ENCODE measurements at places on chromosomes 1 and 21.

DNA sequence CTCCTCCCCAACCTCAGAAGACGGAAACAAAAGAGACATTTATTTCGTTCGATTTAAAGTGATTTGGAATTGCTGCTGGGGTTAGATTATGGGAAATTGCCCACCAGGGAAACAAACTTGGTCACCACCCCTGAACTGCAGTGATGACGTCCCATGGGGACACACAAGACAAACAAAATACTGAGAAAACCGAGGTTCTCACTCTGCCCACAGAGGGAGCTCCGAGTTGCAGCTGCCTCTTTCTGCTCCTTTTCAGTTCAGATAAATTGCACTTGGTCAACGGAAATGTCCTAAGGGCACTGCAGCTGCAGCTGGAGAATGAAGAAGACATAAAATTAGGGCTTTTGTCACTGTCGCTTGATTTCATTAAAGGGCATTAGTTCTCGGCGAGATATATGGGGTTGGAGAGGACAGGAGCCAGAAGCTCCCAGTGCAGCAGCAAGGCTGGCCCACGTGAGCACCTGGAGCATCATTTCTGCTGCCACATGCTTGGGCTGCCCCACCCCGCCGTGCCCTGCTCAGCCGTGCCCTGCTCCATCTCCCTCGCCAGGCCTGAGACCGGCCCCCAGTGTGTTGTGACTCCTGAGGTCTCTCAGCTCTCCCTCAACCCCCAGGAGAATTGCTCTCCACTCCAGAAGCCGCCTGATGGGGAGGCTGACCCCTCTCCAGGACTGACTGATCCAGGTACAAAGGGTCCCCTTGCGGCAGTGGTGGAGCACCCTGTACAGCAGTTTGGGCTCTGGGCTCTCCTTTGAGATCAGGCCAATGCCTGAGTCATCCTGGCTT, 231.7 kb upstream of the AJAP1 start:
- DNase-seq, result no peak

GRCh38 chr21:41641821-41642701, 124.8 kb downstream of the RIPK4 start:
- no peak for DNase-seq

GRCh38 chr1:205480349-205480985, 24.0 kb upstream of the CDK18 start:
- no peak for DNase-seq

GRCh38 chr1:3821447-3821846, 25.1 kb upstream of the LRRC47 start:
- DNase-seq, result no peak

DNA sequence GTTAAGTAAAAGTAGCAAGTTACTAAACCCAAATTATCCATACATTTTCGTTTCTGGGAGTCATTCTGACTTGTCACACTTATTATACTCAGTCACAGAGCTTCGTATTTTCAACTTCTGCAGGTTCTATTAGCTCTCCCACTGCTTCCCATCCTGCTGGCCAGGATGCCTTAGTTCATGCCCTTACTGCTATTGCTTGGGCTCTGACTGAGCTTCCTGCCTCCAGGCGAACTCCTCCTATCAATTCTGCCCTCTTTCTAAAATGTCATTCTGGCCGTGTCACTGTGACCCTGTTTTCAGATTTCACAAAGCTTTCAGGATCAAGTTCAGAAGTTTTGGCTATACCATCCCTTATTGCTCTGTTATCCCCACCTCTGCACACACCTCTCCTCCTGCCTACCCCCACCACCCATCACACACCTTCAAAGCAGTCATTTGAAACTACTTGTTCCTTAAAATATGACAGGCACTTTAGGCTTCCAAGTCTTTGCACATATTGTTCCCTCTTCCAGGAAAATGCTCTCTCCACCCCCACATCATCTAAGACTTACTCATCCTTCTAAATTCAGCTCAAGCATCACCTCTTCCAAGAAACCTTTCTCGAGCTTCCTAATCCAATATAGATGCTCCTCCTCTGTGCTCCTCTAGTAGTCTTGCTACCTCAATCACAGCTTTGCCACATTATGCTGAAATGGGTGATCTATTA, 278.0 kb downstream of the BRINP2 start:
- DNase-seq, result no peak

GRCh38 chr1:25019337-25020172, 89.5 kb upstream of the RUNX3 start:
- DNase-seq, result no peak

DNA sequence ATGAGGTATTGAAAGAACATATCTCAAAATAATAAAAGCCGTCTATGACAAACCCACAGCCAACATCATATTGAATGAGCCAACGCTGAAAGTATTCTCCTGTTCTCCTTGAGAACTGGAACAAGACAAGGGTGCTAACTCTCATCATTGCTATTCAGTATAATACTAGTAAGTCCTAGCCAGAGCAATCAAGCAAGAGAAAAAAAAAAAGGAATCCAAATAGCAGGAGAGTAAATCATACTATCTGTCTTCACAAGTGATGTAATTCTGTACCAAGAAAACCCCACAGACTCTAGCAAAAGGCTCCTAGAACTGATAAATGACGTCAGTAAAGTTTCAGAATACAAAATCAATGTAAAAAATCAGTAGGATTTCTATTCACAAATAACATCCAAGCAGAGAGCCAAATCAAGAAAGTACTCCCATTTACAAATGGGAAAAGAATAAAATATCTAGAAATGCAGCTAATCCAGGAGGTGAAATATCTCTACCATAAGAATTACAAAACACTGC, 1632.8 kb downstream of the NCAM2 start:
- no peak for DNase-seq

- DNase-seq, result no peak
Observed at GRCh38 chr1:21077085-21077484, 99.6 kb downstream of the EIF4G3 start.

DNA sequence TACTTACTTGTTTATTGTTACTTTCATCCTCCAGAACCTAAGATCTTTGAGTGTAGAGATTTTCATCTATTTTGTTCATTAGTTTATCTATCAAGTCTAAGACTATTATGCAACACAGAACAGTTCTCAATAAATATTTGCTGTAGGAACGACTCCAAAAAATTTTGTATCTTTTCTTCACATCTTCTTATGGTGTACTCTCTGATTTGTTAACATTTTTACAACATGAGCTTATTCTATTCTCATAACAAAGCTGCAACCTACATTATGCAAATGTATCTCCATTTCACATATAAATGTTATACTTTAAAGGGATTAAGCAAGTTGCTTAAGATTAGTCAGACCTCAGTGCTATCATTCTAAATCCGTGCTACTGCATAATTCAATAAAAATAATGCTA, 514.2 kb upstream of the ZP4 start:
- no peak for DNase-seq

- DNase-seq, result no peak
Observed at GRCh38 chr1:190274721-190275120, 202.9 kb downstream of the BRINP3 start.

DNA sequence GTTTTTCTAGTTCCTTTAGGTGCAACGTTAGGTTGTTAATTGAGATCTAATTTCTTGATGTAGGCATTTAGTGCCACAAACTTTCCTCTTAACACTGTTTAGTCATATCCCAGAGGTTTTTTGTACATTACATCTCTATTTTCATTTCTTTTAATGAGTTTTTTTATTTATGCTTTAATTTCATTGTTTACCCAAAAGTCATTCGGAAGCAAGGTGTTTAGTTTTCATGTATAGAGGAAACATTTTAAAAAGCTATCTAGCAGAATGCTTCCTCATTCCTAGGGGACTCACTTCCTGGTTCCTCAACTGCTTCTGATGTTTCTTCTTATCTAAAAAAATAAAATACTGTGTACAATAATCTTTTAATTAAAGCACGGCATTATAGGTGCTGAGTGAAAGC, 307.2 kb upstream of the CAMK1G start:
- DNase-seq, result no peak

DNA sequence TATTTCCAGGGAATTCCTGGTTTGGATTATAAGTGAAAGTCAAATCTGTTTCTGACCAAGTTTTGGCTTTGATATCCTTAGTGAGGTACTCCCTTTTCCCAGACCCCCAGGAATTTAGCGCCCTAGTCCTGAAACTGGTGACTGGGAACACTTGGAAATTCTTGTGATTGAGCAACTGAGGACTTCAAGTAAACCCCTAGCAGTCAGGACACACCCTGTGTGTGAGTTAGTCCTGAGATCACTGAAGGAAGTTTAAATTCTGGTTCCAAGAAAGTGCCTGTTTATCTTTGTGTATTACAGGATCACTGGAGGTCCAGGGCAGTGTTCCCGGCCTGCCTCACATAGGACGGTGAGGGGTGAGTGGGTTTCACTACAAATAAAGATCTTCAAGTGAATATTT, 95.1 kb upstream of the F3 start:
- no peak for DNase-seq

DNA sequence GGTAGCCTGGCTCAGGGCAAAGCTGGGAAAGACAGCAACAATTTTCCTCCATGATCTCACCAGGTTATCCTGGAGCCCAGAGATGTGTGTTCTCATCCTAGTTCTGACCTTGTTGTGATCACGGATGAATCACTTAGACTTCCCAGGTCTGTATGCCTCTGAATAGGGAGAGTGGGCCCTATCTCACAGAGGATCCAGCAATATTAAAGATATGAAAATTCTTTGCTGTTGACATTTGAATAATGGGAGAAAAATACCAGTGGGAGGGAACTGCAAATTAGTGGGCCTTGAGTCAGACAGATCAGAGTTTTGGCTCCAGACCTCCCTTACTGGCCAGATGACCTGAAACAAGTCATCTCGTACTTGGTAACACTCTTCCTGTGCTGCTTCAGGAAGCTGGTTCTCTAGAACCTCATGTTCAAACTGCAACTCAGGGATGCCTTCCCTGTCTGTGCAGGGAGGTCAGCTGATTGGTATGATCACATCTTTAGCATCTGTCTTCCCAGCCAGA, 32.8 kb upstream of the RNF19B start:
- no peak for DNase-seq

DNA sequence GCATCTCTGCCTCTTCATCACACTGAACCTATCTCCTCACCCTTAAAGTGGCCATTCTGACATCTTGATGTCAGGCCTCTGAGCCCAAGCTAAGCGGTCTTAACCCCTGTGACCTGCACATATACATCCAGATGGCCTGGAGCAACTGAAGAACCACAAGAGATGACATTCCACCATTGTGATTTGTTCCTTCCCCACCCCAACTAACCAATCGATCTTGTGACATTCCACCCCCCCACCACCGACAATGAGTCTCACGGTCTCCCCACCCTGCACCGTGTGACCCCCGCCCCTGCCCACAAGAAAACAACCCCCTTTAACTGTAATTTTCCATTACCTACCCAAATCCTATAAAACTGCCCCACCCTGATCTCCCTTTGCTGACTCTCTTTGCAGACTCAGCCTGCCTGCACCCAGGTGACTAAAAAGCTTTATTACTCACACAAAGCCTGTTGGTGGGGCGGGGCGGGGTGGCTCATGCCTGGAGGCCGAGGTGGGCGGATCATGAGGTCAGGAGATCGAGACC, 21.0 kb upstream of the PINK1 start:
- DNase-seq, result no peak

DNA sequence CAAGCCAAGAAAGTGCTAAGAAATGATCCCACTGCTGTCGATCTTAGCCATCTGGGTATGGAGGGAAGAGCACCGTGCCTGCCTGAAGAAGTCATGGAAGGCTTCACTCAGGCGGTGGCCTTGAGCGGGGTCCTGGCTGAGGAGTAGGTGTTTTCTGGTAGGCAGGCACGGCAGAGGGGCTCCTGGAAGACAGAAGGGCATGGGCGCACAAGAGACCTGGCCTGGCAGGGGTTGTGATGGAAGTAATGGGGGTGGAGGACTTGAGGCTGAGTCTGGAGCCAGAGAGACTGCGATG, 185.1 kb downstream of the KAZN start:
- no peak for DNase-seq

DNA sequence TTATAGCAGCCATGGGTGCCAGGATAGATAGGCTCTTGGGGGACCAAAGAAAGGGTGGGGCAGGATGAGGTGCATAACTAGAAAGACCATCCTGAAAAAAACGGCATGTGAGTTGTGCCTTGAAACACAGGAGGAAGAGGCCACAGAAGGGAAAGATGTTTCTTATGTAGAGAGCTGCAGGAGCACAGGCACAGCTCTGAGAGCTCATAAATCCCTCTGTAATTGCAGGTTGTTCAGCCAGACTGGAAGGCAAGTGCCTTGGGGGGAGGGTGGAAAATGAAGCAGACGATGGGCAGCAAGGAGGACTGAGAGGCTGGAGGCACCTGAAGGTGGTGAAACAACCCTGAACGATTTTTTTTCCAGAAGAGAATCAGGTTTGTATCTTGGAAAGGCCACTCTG, 170.7 kb downstream of the NR5A2 start:
- DNase-seq, result no peak

DNA sequence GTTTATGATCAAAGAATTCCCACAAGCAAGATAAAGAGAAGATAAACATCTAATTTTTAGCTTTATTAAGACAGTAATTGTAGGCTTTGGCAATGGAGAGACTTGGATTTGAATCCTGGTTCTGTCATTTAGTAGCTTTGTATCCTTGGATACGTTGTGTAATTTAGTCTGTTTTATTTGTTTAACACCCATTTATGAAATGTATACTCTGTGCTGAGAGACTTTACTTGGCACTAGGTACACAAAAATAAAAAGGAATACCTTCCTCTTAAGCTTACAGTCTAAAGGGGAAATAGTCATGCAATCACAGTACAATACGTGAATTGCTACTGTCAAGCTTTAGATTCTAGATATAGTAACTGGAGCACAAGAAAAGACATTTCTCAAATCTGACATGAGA, 23.8 kb downstream of the ZMPSTE24 start:
- DNase-seq, result no peak

GRCh38 chr1:246506367-246506673, 759 bp downstream of the SMYD3 start:
- no peak for DNase-seq

DNA sequence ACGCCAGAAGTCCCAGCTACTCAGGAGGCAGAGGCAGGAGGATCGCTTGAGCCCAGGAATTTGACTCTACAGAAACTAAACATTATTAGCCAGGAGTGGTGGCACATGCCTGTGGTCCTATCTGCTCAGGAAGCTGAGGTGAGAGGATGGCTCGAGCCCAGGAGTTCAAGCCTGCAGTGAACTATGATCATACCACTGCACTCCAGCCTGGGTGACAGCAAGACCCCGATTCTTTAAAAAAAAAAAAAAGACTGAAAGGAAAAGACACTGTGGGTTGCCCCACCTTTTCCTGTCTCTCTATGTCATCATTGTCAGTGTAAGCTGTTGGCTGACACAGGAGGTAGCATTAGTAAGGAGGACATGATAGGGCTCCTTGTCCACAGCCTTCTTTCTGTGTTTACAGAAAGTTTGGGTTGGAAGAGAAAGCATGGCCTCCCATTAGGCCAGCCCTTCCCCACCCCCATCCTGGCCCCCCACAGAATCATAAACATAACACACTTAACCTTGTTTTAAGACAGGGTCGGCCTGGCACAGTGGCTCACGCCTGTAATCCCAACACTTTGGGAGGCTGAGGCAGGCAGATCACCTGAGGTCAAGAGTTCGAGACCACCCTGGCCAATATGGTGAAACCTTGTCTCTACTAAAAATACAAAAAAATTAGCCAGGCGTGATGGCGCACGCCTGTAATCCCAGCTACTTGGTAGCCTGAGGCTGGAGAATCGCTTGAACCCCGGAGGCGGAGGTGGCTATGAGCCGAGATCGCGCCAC, 20.6 kb upstream of the RCAN3 start:
- no peak for DNase-seq
